GM12878 (cell line): ENCODE measurements at places on chromosomes 3 and 15. TPM values are rescaled to one million over a fixed set of nuclear protein-coding genes. Genes with fewer than 3 reads are reported as not detected.

Gene SERINC4
- total RNA-seq, result 0.13 and 0.15 TPM in 2 replicates

Gene KBTBD13
- not detected in 2 replicates for total RNA-seq

Gene LNP1
- total RNA-seq, result 2.4 and 2.5 TPM in 2 replicates

Gene SRGAP3
- 1.1 and 1.4 TPM in 2 replicates for total RNA-seq

Gene TERC
- total RNA-seq, result 11.1 and 13.7 TPM in 2 replicates

Gene AMT
- total RNA-seq, result 2.4 and 3.8 TPM in 2 replicates

Gene CADM2
- not detected in 2 replicates for total RNA-seq

Gene PROK2
- not detected in 2 replicates for total RNA-seq

Gene SST
- 0.38 TPM in 1 of 2 replicates, not detected in the other for total RNA-seq

Gene EPB42
- total RNA-seq, result not detected in 2 replicates

Gene FEZF2
- not detected in 2 replicates for total RNA-seq

Gene ONECUT1
- 0.11 and 0.28 TPM in 2 replicates for total RNA-seq

Gene SCN5A
- not detected in 2 replicates for total RNA-seq

Gene SLC22A13
- 0.13 TPM in 1 of 2 replicates, not detected in the other for total RNA-seq

Gene AHSG
- total RNA-seq, result 0.90 and 1.2 TPM in 2 replicates

Gene ZNF660
- total RNA-seq, result 2.4 and 2.9 TPM in 2 replicates

Gene GOLGA6A
- not detected in 2 replicates for total RNA-seq

Gene MYH15
- total RNA-seq, result 0.05 and 0.13 TPM in 2 replicates

Gene CHRNB4
- not detected in 2 replicates for total RNA-seq

Gene CLN6
- 63.5 and 63.7 TPM in 2 replicates for total RNA-seq

Gene PLA2G4E
- 0.05 and 0.11 TPM in 2 replicates for total RNA-seq

Gene ZDHHC23
- total RNA-seq, result 3.3 and 4.6 TPM in 2 replicates

Gene GDPGP1
- total RNA-seq, result 7.8 and 8.9 TPM in 2 replicates

Gene IL16
- 51.2 and 52.1 TPM in 2 replicates for total RNA-seq

Gene PRC1
- total RNA-seq, result 108 and 113 TPM in 2 replicates

Gene PCSK6
- total RNA-seq, result 0.28 and 0.35 TPM in 2 replicates

Gene BMF
- 34.9 and 35.7 TPM in 2 replicates for total RNA-seq

Gene WDR93
- total RNA-seq, result not detected in 2 replicates

Gene NR2F2
- total RNA-seq, result 9.4 and 10.1 TPM in 2 replicates

Gene NRROS
- total RNA-seq, result 42.2 and 44.0 TPM in 2 replicates

Gene TYRO3
- total RNA-seq, result 0.28 and 0.64 TPM in 2 replicates

Gene GOLGA8H
- 0.23 and 0.35 TPM in 2 replicates for total RNA-seq
